Natural killer cell treated with Interleukin-12 subunit alpha and Interleukin-12 subunit beta and Interleukin-15 and Interleukin-18, amount 100 ng/mL, for 72 hours (primary cell): ENCODE measurements at places on chromosomes 2 and 18. TPM values are rescaled to one million over a fixed set of nuclear protein-coding genes. Genes with fewer than 3 reads are reported as not detected.

The MAP3K19 gene
- not detected for total RNA-seq

The TRABD2A gene
- total RNA-seq: 18.3 TPM

GRCh38 chr18:5196253-5197031 is 615 bp downstream of the AKAIN1 start:
- no peaks in the 10 kb centered on the region for H3K4me1 ChIP-seq
- peaks cover 6% of the 10 kb centered on the region for H3K36me3 ChIP-seq

DNA sequence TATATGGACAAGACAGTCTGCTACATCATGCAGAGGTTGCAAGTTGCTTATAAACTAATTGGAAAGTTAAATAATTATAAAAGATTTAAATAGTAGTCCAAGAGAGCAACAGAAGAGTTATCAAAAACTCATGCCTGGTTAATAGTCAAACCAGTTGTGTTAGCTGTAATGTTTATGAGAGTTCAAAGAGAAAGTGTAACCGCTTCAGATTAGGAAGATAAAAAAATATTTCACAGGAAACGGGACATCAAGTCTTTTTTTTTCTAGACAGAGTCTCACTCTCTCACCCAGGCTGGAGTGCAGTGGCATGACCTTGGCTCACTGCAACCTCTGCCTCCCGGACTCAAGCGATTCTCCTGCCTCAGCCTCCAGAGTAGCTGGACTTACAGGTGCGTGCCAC is 34.6 kb upstream of the RNF125 start:
- no peak for DNase-seq
- peaks cover 15% of the 10 kb centered on the region for H3K4me1 ChIP-seq
- H3K27ac ChIP-seq: no peak overlapping the region
- peaks cover under 1% of the 10 kb centered on the region for H3K36me3 ChIP-seq
- no peak overlapping the region for H3K4me3 ChIP-seq

DNA sequence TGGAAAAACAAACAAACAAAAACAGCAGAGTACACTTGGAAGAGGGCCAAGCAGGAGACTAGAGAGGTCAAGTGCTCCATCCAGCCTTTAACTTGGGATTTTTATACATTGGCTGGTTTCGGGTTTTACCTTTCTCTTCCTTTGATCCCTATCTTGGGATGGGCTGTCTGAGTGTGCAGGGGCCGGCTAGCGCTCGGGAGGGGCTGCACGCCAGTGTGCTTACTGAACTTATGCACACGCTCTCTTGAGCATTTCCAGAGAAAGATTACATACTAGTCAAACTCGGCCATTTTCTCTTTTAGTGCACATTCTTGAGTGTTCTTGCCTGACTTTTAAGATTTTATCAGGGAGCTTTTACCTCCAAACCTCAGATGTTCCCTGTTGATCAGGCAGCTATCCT is 707.8 kb downstream of the DSC3 start:
- no peak overlapping the region for H3K4me3 ChIP-seq
- no peak for DNase-seq
- no peaks in the 10 kb centered on the region for H3K27me3 ChIP-seq
- H3K36me3 ChIP-seq: peaks cover 9% of the 10 kb centered on the region

- no peaks in the 10 kb centered on the region for H3K27me3 ChIP-seq
- H3K4me3 ChIP-seq: no peak overlapping the region
- no peak overlapping the region for H3K27ac ChIP-seq
- no peak for DNase-seq
Observed at GRCh38 chr2:51717312-51717711, 685.4 kb upstream of the NRXN1 start.
